Forelimb muscle (tissue), 1 donor: ENCODE measurements at places on chromosomes 2 and 18. TPM values are rescaled to one million over a fixed set of nuclear protein-coding genes. Genes with fewer than 3 reads are reported as not detected.

Gene RNU2-63P
- not detected for polyA plus RNA-seq

- no peak for DNase-seq
These were observed at the start of gene RAPGEF4 for GRCh38 chr2:172735582-172736423. Gene RAPGEF4 (plus strand): TSS chr2:172735845. CDS start chr2:172735984, 139 bp downstream.

Gene VIT
- polyA plus RNA-seq, result 4.5 TPM

Gene ZDBF2
- polyA plus RNA-seq, result 11.0 TPM

DNA sequence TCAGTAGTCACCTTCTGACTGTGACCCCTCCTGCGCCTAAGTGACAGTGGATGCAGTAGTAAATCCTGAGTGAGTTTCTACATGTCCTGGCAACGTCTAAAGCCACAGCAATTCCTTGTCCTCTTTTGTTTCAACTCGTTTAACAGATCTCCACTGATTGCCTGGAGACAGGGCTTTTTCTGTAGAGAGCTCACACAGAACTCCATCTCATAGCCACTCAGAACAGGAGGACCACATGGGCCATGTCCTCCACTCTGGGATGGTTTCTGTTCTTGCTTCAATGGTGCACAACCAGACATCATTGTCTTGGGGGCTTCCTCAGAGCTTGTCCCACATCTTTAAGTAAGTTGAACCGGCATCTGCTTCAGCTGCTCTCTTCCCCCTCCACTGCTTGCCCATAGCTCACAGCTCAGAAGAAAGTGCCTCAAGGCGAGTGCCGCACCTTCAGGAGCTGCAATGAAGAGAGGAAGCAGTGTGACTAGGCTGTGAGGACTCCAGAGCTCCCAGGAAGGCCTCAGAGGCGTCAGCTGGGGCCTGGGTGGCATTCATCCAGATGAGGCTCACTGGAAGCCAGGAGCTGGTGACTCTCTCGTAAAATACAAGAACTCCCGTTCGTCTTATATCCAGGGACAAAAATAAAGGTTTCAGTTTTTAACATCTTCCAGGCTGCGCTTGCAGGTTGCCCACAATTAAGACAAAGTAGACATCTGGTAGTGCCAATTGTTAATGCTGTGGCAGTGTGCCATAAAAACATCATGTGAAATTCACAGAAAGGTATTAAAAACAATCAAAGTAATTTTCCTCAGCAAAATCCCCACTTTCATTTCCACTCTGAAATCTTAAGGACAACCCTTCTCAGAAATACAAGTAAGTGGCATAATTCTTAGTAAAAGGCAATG lies 37.3 kb downstream of the ST3GAL5 start:
- no peak for DNase-seq

Gene TWIST2
- polyA plus RNA-seq, result 5.5 TPM

DNA sequence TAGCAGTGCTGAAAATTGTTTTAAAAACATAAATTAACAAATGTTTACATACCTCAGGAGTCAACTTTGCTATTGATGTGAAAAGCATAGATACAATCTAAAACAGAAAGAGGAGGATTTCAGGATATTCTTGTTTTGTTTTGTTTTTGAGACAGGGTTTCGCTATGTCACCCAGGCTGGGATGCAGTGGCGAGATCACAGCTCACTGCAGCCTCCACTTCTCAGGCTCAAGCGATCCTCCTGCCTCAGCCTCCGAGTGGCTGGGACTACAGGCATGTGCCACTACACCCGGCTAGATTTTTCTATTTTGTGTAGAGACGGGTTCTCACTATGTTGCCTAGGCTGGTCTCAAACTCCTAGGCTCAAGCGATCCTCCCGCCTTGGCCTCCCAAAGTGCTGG lies 60.6 kb downstream of the C2orf74 start:
- no peak for DNase-seq

Gene ARPC2
- 205 TPM for polyA plus RNA-seq

Gene EPB41L3
- 107 TPM for polyA plus RNA-seq

DNA sequence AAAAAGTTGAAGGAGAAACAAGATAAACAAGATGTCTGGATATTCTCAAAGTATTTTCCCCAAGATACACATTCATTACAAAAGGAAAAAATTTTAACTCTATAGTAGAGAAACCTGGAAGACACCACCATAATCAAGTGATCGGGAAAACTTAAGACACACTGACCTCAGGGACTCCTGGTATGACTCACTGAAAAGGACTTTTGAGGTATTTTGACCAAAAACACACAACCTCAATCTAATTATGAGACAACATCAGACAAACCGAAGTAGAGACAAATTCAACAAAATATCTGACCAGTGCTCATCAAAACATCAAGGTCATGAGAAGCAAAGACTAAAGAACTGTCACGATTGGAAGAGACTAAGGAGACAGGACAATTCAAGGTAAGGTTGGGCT lies 34.7 kb downstream of the LPIN2 start:
- no peak for DNase-seq

DNA sequence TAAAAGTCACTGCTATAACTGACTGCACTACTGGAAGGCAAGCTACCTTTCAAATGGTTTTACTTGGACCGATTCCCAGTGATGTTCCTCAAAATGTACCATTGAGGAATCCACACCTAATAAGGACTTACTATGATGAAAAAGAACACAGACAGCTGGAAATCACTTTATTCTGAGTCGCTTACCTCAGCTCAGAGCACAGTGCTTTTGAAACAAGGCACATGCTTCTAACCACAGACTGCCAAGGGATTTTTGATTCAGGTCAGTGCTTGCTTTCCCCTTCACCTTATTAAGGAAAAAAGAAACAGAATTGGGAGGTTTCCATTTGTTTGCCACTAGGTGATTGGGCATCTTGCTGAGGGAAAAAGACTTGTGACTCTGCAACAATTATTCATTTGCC lies 707.5 kb upstream of the FSHR start:
- DNase-seq, result no peak

DNA sequence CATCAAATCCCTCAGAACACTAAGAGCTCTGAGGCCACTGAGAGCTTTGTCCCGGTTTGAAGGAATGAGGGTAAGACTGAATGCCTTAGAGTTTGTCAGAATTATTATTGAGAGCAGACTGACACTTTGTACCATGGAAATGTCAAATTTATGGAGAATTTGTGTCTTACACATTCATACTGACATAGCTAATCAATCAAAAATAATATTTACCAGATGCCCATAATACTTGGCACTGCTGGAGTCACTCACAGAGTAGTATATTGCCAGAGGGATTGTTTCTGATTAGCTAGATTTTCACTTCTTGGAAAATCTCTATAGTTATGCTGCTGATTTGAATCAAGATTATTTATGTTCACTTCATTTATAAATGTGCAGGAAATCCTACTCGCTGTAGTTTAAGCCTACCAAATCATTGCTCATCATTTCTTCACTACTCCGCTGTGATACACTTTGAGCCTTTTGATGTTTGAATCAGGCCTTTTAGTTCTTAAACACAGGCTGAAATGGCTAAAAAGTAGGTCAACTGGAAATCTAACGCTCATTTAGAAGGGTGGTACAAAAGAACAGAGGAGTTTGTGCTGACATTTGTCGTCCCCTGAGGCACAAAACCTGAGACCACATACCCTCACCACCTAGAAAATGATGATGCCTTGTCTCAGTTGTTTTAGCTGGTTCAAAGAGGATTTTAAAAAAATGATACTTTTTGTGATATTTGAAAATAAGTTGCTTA lies 96.1 kb upstream of the CSRNP3 start:
- no peak for DNase-seq

DNA sequence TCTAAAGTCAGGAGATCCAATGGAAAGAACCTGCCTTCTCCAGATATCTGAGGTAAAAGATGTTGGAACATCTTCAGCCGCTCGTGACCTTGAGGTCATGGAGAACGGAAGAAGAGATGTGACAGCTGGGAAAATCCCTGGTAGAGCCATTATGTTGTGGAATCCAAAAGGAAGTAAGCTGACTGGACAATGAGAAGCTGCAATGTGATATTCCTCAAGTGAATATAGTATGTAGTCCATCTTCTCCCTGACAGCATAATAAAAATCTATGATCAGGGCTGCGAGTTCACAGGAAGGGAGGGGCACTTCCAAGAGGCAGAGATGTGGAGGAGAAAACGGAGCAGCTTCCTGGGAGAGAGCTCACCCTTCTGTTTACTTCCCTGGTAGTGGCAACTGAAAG lies 201.0 kb upstream of the SP5 start:
- DNase-seq, result no peak

- no peak for DNase-seq
These were observed 2.0 kb downstream of the EIF2AK2 start for GRCh38 chr2:37154785-37155184.

- DNase-seq, result no peak
These were observed 70.4 kb upstream of the TWIST2 start for GRCh38 chr2:238777369-238778067.

Gene TMEM18
- polyA plus RNA-seq, result 52.3 TPM

Gene UGT1A8
- not detected for polyA plus RNA-seq

Gene ITPRIPL1
- 3.0 TPM for polyA plus RNA-seq

Gene C2orf80
- not detected for polyA plus RNA-seq

DNA sequence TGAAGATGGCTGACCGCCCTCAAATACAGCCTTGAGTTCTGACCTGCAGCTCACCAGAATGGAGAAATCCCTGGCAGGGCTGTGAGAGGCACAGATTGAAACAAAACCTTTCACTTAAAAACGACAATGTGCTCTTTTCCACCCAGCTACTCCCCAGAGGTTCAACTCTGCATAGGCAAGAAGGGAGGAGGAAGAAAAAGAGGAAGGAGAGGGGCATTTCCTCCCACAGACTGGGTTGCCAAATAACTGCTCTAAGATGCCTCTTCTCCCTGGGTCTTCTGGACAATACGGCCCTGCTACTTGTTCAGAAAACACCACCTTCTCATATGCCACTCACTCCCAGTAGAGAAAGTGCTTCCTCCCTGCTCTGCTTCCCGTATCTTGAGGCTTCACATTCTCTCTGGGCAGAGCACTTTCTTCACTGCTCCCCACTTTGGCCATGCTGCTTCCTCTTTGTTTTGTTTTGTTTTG lies 136.4 kb upstream of the SLC1A4 start:
- DNase-seq, result no peak

Gene SERPINB4
- polyA plus RNA-seq, result not detected

DNA sequence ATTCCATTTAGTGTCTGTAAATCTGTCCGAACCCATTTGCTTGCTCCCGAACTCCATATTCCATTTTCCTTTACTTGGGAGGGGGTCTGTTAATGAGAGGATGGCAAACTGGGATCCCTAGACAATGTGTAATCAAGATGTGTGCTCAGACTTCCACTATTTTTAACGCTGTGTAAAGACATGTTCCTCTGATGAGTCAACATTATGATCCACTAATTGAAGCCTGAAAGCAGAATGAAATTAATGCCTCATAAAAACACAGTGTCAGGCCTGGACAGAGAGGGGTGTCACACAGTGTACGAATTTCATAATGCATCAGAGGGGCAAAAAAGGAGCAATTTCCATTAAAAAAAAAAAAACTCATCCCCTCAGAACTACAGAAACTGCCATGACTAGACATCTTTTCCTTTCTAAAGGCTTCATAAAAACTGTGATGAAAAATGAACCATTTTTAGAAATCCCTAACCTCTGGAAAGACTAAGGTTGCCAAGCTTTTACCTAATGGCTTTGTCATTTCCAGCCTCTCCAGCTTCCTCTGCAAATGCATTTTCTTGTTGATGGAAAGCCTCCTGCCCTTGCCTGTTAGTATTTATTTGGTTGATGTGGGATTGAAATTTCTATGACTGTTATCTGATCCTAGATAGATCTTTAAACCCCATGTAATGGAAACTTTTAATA lies 209.2 kb upstream of the DCC start:
- DNase-seq, result no peak
